ENCODE measurements at places on chromosomes 2 and 18.

- no peak for DNase-seq
Observed at GRCh38 chr2:232439758-232440135, 16.2 kb upstream of the ALPI start.

GRCh38 chr2:6866275-6866671 is 566 bp upstream of the CMPK2 start:
- no peak for DNase-seq

- no peak for DNase-seq
Observed at GRCh38 chr18:68793951-68794350, 3.9 kb upstream of the CCDC102B start.

DNA sequence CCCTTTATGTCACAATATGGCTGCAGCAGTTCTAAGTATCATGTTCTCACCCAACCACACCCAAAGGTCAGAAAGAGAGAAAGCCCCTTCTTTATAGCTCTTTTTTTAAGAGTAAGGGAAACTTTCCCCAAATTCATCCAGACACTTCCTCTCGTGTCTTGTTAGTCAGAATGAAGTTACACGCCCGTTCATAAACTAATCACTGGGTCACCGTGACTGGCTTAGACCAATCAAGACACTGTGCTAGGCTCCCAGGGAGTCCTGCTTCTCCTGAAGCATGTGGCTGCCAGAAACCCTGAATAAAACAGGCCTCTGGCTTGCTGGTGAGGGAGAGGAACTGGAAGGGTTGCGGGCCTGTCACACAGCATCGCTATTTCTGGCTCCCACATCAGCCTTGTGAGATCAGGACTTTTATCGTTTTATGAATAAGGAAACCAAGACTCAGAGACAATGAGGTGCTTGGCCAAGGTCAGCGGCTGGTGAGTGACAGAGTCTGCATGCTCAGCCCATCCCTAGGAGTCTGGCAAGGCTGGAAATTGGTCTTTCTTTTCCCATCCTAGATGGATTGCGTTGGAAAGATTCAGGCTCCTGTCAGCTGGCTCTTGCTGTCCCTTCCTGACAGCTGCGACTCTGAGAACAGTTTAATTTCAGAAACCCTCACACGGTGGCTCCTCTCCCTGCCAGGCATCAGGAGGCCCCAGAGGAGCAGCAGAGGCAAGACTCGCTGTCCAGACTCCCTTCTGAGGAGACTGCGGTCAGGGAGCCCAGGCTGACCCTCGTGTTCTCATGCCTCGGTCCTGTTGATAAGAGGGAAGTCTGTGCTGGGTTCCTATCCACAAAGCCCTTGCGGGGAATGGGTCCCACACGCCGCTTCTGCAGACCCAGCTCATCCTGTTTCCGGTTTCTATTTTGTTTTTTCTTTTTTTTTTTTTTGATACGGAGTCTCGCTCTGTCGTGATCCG is 104.5 kb upstream of the TAF1B start:
- DNase-seq, result peak; percentile 17

DNA sequence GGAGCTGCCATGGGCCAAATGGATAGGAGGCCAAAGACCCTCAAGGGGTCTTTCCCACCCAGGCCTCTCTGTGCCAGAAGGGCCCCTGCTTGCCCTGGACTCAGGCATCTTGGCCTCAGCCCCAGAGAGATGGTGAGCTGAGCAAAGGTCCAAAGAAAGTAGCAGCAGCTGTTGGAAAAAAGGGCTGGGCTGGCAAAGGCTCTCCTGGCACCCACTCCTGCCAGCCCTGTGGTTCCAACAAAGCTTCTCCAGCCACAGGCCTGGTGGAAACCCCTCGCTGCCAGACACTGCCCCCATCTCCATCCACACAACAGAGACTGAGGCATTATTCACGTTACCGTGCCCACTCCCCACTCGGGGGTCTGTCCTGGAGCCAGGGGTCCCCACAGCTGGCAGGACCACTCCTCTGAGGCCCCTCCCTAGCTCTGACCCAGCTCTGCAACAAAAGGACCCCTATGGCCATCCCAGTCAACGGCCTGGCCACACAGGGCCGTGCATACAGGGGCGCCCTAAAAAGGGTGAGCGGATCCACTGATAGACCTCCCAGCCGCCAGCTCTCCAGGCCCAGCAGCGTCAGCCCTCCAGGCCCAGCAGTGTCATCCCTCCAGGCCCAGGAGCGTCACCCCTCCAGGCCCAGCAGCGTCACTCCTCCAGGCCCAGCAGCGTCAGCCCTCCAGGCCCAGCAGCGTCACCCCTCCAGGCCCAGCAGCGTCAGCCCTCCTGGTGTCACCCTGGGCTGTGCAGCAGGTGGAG is 10.1 kb downstream of the BIN1 start:
- no peak for DNase-seq
